ENCODE measurements at places on chromosomes 11 and 22. TPM values are rescaled to one million over a fixed set of nuclear protein-coding genes. Genes with fewer than 3 reads are reported as not detected.

Gene IL18
- polyA plus RNA-seq, result 8.3 TPM

Gene OR8B2
- not detected for polyA plus RNA-seq

Gene RFPL2
- polyA plus RNA-seq, result not detected

Gene HEPHL1
- polyA plus RNA-seq, result not detected

Gene POU2AF2
- polyA plus RNA-seq, result 0.19 TPM

Gene VSTM5
- 0.49 TPM for polyA plus RNA-seq

Gene PANX2
- 2.3 TPM for polyA plus RNA-seq

Gene ANO3
- 0.14 TPM for polyA plus RNA-seq

Gene PHF5A
- polyA plus RNA-seq, result 38.1 TPM

Gene OR4A16
- not detected for polyA plus RNA-seq

Gene DRD4
- 0.39 TPM for polyA plus RNA-seq

Gene CDC42BPG
- 3.2 TPM for polyA plus RNA-seq

Gene CDK2AP2
- 75.8 TPM for polyA plus RNA-seq

Gene DKK3
- polyA plus RNA-seq, result 100 TPM

Gene TBX1
- polyA plus RNA-seq, result 1.4 TPM

Gene KRTAP5-8
- polyA plus RNA-seq, result 0.15 TPM

Gene OSBP2
- 1.5 TPM for polyA plus RNA-seq

Gene LRRC55
- 0.11 TPM for polyA plus RNA-seq

Gene HEPN1
- polyA plus RNA-seq, result not detected

Gene FGF3
- polyA plus RNA-seq, result not detected

All from urinary bladder (tissue), 4 donors.